ENCODE measurements at places on chromosomes 2 and 18. TPM values are rescaled to one million over a fixed set of nuclear protein-coding genes. Genes with fewer than 3 reads are reported as not detected.

The C2orf76 gene
- 12.1 TPM for total RNA-seq

The VWA3B gene
- total RNA-seq = not detected

GRCh38 chr2:128978212-128978611 lies 659.5 kb upstream of the HS6ST1 start:
- no peak for DNase-seq

DNA sequence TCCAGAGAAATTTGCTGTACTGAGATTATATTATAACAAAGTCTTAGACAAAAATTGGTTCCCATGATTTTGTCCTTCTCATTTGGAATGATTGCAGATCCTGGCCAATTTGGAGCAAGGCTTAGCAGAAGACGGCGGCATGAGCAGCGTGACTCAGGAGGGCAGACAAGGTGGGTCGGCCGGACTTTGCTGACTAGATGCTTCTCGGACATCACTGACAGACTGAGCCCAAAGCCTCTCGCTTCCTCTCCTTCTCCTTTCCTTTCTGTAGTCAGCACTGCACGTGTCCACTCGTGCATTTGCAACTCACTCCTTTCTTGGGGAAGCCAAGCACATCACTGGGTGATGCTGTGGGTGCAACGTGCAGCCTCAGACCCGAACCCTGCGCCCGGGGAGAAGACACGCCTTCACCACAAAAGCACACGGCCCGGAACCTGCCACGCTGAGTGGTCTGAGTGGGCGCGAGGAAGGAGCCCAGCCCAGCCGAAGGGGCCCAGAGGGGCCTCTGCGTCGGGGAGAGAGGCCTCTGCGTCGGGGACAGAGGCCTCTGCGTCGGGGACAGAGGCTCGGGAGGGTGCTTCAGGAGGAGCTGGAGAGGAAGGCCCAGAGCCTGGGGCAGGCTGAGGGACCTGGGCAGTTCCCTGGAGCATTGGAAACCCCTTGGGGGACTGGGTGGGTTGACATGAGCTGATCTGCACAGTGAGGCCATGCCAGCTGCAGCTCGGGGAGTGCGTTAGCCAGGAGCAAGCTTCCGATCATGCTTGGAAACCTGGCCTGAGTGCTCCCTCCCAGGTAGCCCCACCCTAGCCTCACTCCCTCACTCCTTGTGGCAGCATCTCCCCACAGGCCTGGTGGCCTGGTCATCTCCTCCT lies 61.6 kb downstream of the ADI1 start:
- DNase-seq = no peak

DNA sequence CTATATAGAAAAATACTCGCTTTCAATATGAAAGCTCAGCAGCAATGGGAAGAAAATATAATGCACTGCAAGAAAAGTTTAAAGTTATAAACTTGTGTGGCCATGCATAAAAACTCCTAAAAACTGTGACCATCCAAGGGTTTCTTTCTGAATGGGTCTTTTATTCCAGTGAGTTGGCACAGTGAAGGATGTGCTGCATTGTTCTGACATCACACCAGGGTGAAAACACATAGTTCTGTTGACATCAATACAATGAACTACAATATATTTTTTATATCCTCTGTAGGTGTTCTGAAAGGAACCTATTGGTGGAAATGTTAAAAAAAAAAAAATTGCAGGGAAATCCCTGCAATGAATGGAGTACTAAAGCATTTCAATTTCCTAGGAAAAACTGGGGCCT lies 80.2 kb downstream of the CDH20 start:
- DNase-seq = no peak

DNA sequence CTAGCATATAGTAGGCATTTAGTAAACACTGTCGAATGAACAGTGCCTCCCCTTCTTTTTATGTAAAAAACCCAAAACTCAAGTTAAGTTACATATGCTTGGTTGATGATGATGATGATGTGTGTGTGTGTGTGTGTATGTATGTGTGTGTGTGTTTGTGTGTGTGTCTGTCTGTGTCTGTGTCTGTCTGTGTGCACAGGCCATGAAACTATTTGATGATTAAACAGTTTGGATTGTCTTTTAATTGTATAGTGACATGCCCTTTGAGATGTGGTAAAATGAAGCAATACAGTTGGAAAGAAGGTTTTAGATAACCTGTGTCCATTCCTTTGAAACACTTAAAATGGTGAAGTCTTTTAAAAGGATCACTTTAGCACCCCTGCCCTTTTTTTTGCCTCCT lies 105.6 kb downstream of the MAP4K4 start:
- no peak for DNase-seq

DNA sequence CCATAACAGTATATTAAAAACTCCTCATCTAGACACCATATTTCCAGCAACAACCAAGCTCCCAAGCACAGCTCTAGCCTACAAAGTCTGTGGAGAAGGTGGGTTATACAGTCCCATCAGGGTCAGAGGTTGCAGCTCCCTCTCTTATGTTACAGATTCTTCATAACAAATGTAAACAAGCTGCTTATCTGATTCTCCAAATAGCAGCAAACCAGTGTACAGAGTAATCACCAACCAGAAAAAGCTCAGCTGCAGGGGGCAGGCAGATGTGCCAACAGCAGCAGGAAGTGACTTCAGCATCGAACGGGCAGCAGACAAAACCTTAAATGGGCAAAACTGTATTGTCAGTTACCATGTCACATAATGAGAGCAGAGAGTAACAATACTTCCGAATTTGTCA lies 52.9 kb upstream of the NABP1 start:
- DNase-seq = peak; percentile 81

GRCh38 chr2:218832520-218832919 lies 917 bp upstream of the PRKAG3 start:
- peak; percentile 82 for DNase-seq

DNA sequence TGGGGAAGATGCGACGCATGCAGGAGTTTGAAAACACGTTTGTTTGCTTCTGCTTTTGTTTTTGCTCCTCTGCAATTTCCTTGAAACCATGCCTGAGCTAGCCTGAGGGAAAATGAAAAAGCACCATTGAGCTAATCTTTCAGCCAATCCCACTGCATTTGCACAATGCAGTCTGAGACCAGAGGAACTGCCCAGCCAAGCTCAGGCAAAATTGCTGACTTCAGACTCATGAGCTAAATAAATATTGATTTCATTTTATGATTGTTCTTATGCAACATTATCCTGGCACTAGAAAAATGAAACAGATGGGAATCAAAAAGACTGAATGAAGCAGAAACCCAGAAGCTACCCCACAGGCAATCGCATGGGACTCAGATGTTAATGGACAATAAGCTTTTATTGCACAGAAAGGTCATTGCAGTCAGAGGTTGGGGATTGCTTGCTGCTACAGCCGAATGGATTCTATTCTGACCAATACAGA lies 37.0 kb downstream of the TPRKB start:
- DNase-seq = no peak

- no peak for DNase-seq
Measured at GRCh38 chr2:545228-545627, 132.0 kb downstream of the TMEM18 start.

DNA sequence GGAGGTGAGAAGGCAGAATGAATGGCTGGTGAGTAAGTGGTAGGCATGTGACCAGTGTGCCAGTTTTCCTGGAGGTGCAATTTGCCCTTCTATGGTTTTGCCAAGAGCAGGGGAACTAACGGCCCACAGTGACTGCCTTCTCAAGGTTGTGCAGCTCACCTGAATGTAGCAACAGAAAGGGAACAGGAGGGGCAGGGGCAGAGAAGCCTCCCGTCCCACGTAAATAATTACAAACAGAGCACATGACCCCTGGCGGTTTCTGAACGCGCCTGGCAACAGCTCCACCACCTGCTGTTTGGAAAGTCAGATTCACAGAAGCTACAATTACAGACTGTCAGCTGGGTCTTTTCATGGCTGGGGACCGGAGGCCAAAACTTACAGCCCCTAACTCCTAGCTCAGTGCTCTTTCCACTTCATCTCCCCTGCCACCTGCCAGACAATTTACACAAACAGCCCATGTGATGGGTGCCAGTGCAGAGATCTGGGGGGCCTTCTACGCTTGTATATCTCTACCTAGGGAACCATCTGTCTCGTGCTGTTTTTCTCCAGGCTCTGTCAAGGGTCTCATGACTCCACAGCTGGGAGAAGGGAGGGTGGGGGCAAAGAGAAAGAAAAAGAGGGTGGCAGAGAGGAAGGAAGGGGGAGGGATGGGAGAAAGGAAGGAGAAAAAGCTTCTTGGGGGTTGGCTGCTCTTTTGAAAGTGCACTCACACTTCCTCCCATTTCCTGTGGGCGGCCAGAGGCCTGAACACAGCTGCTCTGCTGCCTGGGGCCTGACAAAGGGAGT lies 69.6 kb downstream of the POLR1A start:
- peak; percentile 92 for DNase-seq

DNA sequence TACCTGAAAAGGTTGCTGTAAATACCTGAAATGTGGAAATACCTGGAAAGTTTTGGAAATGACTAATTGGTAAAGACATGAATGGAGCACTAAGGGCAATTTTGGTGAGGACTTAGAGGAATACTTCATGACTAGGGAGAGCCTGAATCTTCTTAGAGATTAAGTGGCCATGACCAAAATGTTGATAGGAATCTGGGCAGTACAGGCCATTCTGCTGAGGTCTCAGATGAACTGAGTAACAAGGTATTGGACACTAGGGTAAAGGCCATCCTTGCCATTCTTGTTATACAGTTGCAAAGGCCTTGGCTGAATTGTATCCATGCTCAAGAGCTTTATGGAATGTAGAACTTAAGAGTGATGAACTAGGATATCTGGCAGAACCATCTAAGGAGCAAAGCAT lies 742.9 kb upstream of the RAB6C start:
- no peak for DNase-seq

DNA sequence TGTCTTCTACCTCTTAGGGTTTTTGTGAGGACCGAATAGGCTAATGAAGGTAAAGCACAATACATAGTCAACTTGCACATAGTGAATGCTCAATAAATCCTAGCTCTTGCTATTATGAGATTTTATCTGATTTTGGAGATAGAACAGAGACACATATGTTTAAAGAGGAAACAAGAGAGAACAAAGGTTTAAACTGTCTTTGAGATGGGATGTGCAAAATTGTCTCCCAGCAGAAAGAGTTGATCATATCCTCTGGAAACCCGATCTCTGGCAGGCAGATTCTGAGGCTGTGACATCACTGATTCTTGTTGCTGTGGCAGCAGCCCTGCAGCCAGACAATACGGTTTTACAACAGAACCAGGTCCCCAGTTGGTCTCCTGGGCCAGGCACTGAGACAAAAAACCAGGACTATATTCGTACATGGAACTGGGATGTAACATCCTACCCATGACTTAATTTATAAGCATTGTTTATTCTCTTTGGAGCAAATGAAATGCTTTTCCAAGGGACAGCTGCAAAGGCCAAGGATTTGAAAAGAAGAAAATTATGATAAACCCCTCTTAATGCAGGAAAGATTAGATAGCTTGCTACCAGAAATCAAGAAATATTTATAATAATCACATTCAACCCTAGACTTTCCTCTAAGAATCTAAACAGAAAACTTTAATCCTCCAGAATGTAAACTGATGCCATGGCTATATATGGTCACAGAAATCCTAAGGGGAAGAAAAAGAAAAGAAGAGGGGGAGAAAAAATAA lies 80.2 kb downstream of the SLC8A1 start:
- peak; percentile 87 for DNase-seq
